ENCODE measurements at places on chromosomes 13 and 19.
A peak's percentile ranks its signal among the peaks of the same experiment; 100 is the strongest.

DNA sequence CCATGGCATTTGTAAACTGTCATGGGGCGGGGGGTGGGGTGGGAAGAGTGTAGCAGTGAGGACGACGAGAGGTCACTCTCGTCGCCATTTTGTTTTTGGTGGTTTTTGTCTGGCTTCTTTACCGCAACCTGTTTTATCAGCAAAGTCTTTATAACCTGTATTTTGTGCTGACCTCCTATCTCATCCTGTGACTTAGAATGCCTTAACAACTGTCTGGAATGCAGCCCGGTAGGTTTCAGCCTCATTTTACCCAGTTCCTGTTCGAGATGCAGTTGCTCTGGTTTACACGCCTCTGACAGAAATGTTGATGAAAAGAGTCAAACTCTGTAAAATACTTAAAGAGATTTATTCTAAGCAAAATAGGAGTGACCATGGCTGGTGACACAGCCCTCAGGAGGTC, 852.0 kb downstream of the DACH1 start:
- no peak for DNase-seq

- DNase-seq: no peak
Measured at GRCh38 chr13:63983366-63983765, 2567.7 kb upstream of the PCDH20 start.

DNA sequence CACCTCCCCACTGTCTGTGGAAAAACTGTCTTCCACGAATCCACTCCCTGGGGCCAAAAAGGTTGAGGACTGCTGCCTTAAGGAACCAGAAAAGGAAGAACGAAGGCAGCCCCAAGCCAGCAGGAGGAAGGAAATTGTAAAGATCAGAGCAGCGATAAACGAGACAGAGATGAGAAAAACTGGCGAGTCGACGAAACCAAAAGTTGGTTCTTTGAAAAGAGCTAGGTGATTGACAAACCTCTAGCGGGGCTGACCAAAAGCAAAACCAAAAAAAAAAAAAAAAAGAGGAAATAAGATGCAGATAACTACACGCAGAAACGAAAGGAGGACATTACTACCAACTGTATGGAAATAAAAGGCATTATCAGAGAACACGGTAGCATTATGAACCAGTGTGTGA, 76.9 kb downstream of the GADD45B start:
- DNase-seq: peak; percentile 48

DNA sequence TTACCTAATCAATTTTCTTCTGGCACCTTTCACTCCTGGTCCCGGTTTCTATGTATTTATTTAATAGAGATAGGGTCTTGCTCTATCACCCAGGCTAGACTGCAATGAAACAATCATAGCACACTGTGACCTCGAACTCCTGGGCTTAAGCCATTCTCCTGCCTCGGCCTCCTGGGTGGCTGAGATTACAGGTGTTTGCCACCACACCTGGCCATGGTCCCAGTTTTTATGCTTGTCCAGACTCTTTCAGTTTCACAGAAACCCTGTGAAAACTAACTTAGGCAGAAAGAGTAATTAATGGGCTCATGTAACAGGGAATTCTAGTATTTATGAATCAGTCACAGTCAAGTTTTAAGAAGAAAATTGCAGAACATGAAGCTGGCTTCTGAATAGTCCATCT, 9.0 kb upstream of the STK24 start:
- no peak for DNase-seq

DNA sequence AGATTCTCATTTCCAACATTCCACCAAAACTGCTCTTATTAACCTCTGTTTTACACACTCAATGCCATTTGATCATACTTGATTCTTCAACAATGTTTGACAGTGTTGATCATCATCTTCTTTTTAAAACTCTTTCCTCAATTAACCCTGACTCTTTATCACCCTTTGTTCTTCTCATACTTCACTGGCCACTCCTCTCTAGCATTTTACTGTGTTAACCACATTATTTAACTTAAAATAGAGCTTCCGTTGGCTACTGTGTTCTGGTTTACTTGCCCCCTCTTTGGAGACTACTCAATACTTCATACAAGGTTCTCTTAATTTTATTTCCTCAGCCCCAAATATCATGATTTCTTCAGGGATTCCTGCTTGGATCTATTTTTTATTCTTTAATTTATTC, 121.1 kb upstream of the SPRY2 start:
- DNase-seq: no peak

DNA sequence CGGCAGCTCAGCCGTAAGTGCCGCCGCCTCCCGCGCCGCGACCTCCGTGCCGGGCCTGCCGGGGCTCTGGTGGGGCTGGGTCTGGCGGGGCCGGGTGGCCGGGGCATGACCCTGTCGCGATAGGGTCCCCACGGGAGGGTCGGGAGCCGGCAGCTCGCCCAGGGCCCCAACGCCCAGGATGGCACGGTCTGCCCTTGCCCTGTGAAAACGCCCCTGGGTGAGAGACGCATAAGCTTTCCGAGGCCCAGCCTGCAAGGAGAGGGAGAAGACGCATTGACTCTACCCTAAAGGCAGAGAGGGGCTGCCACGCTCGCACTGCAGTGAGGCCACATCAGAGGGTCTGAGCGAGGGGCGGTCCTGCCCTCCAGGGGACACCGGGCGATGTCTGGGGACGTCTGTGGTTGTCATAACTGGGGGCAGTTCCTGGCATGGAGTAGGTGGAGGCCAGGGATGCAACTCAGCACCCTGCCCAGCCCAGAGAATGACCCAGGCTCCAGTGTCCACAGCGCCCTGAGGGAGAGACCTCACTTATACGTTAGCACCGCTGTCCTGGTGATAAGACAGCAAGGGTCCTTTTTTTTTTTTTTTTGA, 539 bp downstream of the ZNF554 start:
- peak; percentile 40 for DNase-seq

Data from H54 (cell line).